ENCODE measurements at places on chromosomes 5 and 9.

GRCh38 chr5:132883261-132883834 lies 9.9 kb downstream of the LEAP2 start:
- DNase-seq: no peak

GRCh38 chr5:9376363-9377117 lies 169.3 kb downstream of the SEMA5A start:
- no peak for DNase-seq

- no peak for DNase-seq
Measured at GRCh38 chr9:92986176-92987119, 39.1 kb downstream of the FGD3 start.

GRCh38 chr9:14869671-14870070 lies 40.6 kb downstream of the FREM1 start:
- DNase-seq: no peak

GRCh38 chr5:136053336-136054141 lies 24.8 kb downstream of the TGFBI start:
- DNase-seq: no peak

- no peak for DNase-seq
Measured at GRCh38 chr9:129507805-129508204, 113.1 kb downstream of the C9orf50 start.

- DNase-seq: no peak
Measured at GRCh38 chr5:1507961-1508658, 15.7 kb downstream of the LPCAT1 start.

GRCh38 chr5:54450542-54450941 lies 5.0 kb upstream of the HSPB3 start:
- no peak for DNase-seq

GRCh38 chr9:86187121-86187520 lies 72.3 kb downstream of the C9orf153 start:
- no peak for DNase-seq

DNA sequence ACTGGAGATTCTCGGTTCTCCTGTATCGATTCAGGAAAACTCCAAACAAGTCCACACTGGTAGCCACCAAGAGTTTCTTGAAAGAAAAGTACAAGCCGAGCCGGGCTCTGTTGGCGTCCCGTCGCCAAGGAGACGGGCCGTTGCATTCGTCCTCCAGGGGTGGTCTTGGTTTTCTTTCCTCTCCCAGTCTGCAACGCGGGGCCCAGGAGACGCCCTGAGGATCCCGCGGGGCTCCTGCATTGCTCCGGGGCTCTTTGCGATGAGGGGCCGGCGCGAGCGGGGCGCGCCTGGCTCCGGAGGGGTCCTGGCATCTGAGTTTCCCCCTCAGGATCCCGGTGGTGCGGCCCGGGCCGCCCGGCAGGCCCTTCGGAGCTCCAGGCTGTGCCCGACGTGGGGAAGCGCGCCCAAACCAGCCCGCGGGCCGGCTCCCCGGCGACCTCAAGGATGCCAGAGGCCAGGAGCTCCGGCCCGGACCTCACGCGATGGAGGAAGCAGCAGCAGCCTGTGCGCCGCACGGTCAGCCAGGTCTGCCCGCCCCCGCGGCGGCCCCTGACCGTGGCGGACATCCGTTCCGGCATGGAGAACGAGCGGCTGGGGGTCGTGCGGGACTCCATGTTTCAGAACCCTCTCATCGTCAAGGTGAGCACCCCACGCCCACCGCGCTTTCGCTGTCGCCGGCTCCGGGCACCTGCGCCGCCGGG lies at the start of gene CFAP77:
CFAP77 (plus strand) TSS at position 384 of the 701 bp plus-strand sequence; CDS start at position 445, 61 bp downstream.
- no peak for DNase-seq

DNA sequence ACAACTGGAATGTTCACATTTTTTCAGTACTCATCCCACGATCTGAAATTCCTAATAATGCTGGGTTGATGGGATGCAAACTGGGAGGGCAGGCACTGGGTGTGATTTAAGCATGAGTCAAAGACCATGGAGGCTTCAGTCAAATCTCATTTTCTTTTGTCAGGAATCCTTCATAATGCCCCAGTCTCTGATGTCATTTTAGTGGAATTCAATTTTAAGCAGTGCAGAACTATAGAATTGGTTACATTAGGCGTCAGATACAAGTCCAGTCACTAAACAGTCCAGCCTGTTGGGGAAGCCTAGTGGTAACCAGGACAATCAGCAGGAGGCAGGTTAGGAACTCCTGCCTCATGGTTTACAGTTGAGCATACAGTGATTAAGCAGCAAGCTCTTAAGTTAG lies 41.0 kb upstream of the TMEM215 start:
- DNase-seq: no peak

DNA sequence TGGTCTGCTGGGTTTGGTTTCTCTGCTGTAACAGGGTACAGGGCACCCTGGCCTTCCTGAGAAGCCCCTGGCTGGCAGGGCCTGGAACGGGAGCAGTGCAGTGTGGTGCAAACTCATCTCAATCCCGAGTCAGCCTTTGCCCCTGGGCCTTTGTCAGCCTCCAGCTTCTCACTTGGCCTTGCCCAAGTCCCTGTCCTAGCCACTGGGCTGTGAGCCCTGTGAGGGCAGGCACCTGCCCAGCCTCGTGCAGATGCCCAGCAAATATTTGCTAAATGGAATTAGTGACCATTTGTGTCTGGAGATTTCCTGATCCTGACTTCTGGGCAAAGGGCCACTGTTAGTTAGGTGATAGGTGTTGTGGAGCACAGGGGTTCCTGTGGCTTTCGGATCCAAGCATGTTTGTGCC lies 13.0 kb downstream of the RGS3 start:
- no peak for DNase-seq

GRCh38 chr5:96629774-96630173 lies 32.4 kb upstream of the CAST start:
- DNase-seq: no peak

- no peak for DNase-seq
Measured at GRCh38 chr5:6450319-6450833, 1.7 kb downstream of the UBE2QL1 start.

All from activated naive CD8-positive, alpha-beta T cell treated with anti-CD3 and anti-CD28 coated beads, Interleukin-2, amount 50 U/mL, for 16 hours (primary cell).